ENCODE measurements at places on chromosomes 12 and 14.

DNA sequence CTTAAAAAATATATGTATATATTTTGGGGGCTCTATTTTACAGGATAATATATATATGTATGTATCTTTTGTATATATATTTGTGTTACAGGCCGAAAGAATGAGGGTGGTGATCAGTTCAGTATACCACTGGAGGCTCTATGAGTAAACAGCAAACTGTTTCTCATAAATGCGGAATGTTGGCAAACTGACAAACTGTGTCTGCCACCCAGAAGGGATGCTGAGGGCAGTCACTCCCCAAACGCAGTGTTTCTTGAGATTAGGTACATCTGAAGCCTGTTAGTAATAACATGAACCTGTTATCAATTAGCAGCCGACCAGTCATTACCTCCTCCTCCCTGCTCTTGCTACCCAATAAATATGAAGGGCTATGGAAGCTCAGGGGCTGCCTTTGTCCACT lies 20.8 kb downstream of the TNFAIP2 start:
- DNase-seq: peak; percentile 66

DNA sequence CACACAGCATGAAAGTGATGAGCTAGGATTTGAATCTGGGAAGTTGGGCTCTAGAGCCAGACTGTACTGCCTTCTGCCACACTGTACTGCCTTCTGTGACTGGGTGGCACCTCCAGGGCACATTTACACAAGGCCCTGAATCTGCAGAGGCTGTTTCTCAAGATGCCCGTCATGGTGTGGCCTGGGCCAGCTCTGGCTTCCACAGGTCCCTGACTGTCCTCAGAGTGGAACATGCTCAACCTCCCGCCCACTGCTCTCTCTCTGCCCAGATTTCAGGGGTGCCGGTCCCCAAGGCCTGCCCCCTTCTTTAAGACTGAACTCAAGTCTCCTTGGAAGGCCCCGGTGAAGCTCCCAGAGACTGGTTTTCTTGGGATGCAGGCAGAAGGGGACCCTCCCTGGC lies 50.2 kb downstream of the C14orf132 start:
- no peak for DNase-seq

DNA sequence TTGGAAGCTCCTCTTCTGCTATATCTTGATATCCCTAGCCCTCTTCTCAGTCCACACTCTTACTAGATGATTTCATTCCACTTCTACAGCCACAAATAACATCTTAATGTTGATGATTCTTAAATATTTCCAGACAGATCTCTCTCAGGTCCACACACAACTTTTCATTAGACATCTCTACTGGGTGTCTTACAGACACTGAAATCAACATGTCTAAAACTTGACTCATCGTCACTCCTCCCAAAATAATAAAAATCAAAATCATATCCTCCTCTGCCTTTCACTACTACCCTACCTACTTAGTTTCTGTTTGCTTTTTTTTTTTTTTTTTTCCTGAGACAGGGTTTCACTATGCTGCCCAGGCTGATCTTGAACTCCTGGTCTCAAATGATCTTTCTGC lies 11.9 kb downstream of the PRDM4 start:
- DNase-seq: peak; percentile 30

GRCh38 chr12:27331291-27331926 lies 1.2 kb upstream of the BMAL2 start:
- peak; percentile 72 for DNase-seq

- DNase-seq: no peak
Observed at GRCh38 chr14:87863047-87863446, 129.9 kb downstream of the GALC start.

- DNase-seq: no peak
Observed at GRCh38 chr14:69999261-69999674, 120.1 kb downstream of the SMOC1 start.

DNA sequence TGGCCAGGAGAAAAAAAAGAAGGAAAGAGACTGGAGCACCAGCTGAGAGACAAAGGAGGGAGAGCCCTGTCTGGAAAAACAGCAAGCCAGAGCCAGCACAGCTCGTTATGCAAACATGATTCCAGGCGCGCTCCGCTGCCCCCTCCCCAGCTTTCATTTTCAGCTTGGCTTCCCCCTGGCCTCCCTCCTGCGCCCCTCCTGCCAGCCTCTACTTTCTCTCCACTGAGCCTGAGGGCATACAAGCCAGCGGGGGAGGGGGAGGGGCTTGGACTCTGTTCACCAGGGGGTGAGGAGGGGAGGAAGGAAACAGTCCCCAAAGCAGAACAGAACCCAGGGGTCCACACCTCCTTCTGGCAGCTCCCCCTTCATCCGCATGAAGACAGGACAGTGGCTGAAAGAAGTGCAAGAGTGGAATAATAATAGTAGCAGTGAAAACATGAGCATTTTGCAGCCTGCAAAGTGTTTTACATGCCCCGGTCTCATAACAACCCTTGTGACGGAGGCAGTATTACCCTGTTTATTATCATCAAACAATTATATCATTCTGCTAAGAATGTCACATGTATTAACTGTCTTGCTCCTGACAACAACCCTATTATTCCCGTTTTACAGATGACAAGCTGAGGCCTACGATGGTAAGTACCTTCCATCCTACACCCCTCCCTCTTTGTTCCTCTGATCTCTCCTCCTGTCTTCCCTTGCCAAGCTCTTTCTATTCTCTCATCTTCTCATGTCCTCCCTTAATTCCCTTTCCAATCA lies 24.2 kb downstream of the SMUG1 start:
- no peak for DNase-seq

GRCh38 chr12:46160101-46160980 lies 108.5 kb downstream of the SLC38A1 start:
- peak; percentile 48 for DNase-seq

GRCh38 chr14:84826294-84826693 lies 703.6 kb upstream of the FLRT2 start:
- DNase-seq: no peak

- DNase-seq: no peak
Observed at GRCh38 chr14:75363570-75364227, 64.1 kb upstream of the JDP2 start.

- DNase-seq: no peak
Observed at GRCh38 chr14:25394356-25394755, 344.4 kb upstream of the STXBP6 start.

- no peak for DNase-seq
Observed at GRCh38 chr14:101473795-101474562, 87.3 kb upstream of the DIO3 start.

DNA sequence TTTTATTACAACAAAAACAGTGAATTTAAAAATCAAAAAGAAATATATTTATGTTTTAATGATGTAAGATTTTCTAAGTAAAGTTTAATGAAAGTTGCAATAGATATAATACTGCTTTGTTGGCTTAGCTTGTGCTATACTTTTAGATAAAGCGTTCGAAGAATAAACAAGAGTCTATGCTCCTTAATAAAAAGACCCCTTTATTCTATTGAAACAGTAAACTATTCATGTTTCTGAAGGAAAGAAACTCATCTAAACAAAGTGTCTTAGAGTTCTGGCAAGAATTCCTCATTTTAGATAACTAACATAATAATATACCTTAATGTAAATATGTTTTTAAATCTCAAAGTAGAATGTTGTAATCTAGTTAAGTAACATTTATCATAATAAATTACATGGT lies 179.0 kb downstream of the RASSF9 start:
- no peak for DNase-seq

Measured in fibroblast of skin of left quadriceps (primary cell).